Substantia nigra (tissue), 51 donors: ENCODE measurements at places on chromosomes 16 and 17.

DNA sequence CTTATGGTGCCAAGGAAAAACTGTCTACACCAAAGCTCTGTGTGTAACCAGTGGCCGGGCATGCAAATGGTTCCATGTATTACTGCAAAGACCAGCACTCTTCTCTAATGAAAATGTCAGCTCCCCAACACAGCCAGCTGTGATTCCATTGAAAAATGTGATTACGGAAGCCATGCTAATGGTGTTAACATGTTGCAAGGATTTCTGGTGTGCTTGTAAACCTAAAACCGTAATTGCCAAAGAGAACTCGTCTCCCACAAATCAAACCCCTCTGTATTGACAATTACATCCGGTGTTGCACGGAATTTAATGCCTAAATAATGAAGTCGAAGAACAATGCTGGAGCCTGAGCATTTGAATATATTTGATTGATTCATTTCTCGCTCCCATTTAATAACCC, 351.7 kb downstream of the NPIPA8 start:
- DNase-seq: no peak

DNA sequence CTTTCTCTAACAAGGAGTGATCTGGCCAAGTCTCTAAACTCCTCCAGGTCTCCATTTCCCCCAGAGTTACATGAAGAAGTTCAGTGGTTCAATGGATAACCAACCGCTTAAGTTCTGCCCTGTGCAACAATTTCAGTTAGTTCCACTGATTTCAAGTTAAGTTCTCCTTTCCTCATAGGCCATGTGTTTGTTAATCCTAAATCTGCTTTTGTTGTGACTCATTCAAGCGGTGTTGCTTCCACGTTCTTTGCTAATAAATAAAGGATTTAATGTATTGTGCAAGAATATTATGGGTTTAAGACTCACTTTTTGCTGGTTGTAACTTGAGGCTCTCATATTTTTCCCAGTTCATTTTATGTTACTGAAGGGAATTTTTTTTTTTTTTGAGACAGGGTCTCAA, 36.3 kb downstream of the GNA13 start:
- no peak for DNase-seq

- DNase-seq: no peak
Observed at GRCh38 chr16:6926762-6927161, 405.9 kb upstream of the RBFOX1 start.

- no peak for DNase-seq
Observed at GRCh38 chr16:35431829-35432663, 1972.6 kb downstream of the TP53TG3F start.

GRCh38 chr16:11583889-11584565, 2.7 kb downstream of the LITAF start:
- no peak for DNase-seq

- peak; percentile 9 for DNase-seq
Observed at GRCh38 chr17:37650419-37651003, 7.3 kb upstream of the DDX52 start.

DNA sequence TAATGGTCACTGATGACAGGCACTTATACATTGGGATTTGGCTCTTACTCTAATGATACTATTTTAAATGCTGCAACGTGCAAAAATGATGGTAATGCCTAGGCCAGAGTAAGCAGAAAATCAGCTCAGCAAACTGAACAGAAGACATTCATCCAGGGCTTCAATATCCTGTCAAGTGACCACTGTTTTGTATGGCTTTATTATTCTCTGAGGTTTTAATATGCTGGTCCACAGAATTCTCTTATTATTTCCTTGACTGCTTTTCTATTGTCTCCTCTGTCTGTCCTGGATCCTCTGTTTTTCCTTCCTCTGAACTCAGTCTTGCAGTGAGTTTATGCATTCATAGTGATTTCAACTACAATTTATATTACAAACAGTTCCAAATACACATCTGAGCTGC, 90.8 kb upstream of the PMFBP1 start:
- DNase-seq: no peak

DNA sequence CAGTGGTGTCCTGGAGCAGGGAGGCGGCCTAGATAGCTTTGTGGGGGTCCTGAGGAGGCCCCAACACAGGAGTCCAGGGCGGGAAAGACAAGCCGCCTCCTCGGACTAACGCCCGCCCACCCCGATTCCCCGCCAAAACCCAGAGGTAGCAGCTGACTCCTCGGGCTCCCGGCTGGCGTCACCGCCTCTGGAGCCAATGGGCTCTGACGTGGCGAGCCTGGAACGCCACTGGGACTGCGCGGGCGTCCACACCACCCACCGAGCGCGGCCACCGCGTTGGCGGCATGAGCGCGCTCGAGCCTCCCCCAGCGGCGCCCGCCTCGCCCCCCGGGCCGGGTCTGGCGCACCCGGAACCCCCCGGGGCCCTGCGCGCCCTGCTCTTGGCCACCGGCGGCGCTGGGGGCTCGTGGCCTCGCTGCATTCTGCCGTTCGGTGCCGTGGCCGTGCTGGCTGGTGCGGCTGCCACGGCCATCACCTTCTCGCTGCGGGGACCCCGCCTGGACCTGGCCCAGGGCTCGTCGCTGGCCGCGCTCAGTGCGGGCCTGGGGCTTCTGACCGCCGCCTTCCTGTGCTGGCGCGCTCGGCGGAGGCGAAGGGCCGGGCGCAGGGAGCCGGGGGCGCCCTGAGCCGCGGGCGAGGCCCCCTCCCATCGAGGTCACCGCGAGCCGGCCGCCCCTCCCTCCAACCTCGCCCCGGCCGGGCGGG, 3.4 kb upstream of the NTN3 start:
- no peak for DNase-seq

DNA sequence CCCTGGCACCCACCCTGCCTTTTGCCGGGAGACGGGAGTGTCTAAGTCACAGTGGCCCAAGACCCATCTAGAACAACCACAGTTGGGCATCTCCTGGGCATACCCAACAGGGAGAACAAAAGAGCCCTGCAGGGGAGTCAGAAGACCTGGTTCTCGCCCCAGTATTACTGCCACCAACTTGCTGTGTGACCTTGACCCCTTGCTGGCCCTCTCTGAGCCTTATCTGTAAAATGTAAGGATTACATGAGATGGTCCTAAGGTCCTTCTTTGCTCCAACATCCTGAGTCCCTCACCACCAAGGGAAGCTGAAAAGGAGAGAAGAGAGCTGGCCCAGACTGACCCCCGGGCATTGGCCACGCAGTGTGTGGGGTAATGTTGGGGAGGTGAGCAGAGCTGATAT, 119.0 kb downstream of the CCT6B start:
- DNase-seq: no peak

- DNase-seq: no peak
Observed at GRCh38 chr16:85840801-85841200, 41.3 kb downstream of the COX4I1 start.

DNA sequence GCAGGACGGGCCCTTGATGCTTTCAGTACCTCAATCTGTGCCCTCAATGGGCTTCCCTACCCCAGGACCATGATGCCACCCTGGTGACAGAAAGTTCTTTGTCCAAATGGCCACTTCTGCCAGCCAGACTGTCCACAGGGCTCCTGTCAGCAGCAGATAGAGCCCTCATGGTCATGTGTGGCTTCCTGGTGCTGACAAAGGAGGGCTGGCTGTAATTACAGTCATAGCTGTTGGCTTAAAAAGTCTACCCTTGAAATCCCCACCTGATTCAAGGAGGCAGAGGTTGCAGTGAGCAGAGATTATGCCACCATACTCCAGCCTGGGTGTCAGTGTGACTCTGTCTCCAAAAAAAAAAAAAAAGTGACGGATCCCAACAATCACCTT, 3.3 kb downstream of the TRPV2 start:
- DNase-seq: no peak

DNA sequence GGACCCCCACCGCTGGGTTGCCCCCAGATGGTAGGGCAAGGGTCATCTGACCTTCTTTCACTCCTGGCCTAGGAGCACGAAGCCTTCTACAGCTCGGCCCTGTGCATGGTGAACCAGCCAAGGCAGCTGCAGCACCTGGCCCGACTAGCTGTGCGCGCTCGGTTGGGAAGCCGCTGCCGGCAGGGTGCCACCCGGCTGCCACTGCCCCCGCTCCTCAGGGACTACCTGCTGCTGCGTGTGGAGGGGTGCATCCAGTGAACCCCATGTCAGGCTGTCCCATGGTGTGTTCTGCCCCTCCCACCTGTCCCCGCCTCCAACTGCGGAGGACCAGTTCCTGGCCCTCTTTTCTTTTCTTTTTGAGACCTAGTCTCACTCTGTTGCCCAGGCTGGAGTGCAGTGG, 7.6 kb downstream of the ASB16 start:
- no peak for DNase-seq

DNA sequence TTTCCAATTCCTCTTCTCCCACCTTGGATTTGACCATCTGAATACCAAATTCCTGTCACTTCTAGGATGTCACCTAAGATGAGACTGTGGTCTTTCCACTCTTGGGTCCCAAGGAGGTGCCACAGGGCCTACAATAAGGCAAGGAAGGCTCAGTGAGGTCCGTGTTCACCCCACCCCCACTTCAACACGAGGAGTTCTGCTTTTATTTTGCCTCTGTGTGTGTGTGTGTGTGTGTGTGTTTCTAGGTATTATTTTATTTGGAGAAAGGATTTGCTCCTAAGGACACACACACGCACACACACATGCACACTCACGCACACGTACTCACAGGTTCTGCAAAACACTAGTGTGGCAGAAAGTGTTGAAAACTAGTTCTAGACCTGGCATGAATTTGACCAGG, 24.5 kb upstream of the PHOSPHO1 start:
- no peak for DNase-seq

DNA sequence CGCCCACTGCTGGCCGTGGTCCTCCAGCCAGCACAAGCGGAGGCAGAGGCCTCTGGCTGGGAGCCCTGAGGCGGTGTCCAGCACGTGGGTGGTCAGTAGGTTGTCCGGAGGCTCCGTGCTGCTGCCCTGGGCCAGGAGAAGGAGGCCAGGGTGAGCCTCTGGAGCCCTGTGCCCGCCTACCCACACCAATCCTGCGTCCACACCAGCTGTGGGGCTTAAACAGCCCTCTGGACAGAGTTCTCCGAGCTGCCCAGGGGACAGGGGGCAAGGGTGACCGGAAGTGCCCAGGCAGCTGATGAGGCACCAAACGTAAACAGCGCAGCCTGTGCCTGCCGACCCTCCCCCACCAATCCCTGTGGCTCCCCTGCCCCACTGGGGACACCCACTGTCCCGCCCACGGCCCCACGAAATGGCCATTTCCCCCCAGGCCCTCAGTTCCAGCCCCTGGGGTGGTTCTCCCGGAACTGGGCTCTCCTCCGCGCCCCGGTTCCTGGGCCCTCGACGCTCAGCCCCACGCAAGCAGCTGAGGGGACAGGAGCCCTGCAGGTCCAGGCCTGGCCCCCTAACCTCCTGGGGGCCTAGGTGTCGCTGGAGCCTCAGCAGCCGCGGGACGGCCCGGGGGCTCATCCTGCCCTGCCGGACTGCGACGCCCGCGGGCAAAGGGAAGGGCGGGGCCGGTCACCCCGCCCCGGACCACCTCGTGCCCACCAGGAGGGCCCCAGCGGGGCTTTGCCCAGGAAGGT, 27.9 kb upstream of the DBNDD1 start:
- no peak for DNase-seq

GRCh38 chr16:81593481-81593880, 148.9 kb downstream of the CMIP start:
- no peak for DNase-seq

DNA sequence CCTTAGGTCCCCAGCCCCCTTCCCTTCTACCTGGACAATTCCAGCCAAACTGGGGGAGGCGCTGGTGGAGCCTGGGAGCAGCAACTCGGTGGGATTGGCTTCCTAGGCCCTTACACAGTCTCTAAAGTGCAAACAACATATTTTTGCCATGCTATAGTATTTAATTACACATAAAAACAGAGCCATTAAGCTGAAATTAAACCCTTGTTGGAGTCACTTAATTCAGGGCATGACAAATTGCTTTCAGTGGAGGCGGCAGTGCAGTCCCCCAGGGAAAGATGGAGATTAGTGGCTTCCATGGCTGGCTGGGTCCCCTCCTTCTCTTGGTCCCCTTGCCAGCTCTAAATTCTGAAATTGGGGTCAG, 17.3 kb downstream of the IGFBP4 start:
- DNase-seq: no peak

- no peak for DNase-seq
Observed at GRCh38 chr17:81341516-81342268, 46.6 kb upstream of the SLC38A10 start.

- DNase-seq: no peak
Observed at GRCh38 chr17:71164561-71164960, 956.3 kb upstream of the SOX9 start.

DNA sequence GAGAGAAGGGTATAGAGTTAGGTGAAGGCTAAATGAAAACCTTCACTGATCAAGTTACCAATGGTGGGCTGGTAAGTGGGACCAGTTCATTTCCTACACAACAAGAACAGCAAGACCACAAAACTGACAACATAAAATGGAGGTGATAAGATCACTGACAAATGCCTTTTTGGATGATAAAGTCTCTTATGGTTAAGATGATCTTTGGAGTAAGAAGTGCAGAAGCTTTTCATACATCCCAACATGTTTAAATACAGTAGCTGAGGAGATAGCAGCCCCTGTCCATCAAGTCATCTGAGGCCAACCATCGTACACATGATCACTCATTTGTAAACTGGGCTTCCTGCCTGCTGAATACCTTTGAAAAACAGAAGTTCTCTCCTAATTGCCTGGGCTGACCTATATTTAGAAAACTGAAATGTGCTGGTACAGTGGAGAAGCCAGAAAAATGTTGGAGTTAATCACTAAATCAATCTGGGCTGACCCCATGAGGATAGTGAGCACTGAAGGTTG, 259.0 kb upstream of the ZFHX3 start:
- no peak for DNase-seq
